ENCODE measurements at places on chromosomes 2 and 18.
A peak's percentile ranks its signal among the peaks of the same experiment; 100 is the strongest.

DNA sequence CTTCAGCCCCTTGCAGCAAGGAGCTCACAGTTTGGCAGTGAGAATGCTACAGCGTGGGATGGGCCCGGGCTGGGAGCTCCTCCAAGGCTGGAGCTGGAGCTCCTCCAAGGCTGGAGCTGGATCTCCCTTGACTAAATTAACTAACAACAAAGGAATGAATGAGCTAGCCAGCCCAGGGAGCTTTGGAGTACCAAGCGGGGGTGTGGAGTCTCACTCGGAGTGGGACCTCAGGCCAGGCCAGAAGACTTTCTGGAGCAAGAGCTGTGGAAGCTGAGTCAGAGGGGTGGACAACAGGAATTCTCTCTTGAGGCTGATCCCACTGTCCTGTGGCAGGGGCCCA, 244.7 kb upstream of the HS6ST1 start:
- DNase-seq = no peak

DNA sequence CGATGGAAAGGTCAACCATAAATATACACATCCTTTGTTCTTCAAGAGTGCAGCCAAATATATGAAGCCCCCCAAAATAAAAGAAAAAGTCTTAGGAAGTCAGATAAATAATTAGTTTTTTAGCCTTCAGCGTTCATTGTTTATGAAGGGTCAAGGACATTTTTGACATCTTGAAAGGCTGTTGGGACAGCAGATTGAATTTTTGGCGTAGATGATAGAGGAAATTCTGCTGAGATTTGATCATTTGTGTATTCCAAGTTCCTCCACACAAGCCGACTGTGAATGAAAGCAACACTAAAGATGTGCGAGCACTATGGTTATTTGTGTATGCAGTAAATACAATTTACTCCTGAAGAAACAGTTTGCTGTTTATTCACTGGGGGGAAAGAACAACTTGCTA, 177.8 kb upstream of the PARD3B start:
- no peak for DNase-seq

DNA sequence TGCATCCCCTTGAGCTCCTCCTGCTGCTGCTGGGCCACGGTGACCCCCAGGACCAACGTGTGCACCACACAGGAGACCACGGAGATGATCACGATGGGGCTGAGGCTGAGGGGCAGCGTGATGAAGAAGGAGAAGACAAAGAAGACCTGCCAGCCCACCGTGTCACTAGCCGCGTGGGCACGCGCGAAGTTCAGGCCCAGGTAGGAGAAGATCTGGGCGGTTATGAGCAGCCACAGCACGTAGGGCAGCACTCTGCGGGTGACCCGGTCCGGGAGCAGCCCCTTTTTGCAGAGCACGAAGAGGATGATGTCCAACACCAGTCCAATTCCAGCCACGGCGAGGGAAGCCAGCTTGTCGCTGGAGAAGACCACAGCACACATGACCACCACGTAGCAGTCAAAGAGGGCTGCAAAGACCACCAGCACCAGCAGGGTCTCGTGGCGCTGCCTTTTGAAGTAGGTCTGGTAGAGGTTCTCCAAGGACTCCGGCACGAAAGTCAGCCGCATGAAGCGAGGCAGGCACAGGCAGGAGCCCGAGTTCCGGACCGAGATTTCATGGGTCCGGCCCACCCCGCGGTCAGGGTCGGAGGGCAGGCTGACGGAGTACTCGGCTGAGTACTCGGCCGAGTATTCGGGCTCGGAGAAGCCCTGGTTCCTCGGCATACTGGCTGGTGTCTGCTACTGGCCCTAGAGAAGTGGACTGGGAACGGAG, 1.6 kb downstream of the ADCY3 start:
- DNase-seq = no peak

DNA sequence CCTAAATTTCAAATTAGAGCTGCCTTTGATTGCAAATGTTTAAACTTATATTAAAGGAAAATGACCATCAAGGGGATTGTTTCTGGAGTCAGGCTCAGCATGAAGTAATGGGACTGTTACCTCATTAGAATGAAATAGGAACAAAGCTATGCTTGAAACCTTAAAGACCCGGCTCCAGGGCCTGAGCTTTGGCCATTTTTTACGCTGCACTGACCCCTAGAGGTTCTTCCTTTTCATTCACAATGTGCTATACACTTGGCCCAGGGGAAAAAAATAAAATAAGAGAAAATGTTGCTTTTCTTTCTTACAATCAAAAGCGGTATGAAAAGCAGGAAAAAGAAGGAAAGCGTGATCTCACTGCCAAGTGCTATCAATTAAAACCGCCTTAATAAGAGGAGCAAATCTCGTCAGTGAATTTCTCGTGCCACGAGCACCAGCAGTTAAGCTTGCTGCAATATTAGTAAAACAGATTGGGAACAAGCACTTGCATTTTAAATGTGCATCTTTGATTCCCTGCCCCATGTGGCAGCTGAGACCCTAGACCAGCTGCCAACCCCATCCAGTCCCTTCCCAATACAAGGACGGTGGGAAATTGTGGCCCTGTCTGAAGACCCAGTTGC, 96.6 kb downstream of the MBD2 start:
- peak; percentile 66 for DNase-seq

DNA sequence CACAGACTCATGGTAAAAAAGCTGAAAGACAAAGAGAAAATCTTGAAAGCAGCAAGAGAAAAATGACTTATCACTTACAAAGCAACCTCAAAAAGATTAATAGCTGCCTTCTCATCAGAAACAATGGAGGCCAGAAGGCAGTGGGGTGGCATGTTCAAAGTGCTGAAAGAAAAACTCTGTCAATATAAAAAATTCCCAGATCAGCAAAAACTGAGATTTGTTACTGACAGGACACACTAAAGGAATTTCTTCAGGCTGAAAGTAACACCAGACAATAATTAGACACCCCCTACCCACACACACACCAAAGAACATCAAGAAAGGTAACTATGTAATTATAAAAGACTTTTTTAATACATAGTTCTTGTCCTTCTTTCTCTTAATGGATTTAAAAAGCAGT, 311.1 kb downstream of the CLIP4 start:
- no peak for DNase-seq
